ENCODE measurements at places on chromosomes 5 and 9.

DNA sequence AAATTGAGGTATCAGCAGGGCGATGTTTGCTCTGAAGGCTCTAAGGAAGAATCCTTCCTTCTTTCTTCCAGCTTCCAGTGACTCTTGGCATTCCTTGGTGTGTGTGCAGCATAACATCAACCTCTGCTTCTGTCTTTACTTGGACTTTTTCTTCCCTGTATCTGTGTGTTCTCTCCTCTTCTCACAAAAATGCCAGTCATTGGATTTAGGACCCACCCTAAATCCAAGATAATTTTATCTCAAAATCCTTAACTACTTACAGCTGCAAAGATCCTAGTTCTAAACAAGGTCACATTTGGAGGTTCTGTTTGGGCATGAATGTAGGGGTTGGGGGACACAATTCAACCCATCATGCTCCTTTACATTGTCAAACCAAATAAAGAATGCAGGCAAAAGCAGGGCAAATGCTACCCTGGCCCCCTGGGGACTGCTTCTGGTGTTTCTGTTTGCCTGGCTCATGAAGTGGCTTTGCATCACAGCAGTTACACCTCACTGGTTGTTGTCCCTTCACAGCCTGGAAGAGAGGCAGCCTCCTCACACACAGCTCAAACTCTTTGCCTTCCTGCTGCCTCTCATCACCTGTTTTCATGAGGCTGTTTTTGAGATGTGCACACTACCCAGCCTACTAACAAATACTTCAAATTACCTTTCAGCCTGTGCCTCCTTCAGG is 64.8 kb upstream of the PLCXD3 start:
- DNase-seq, result no peak

- DNase-seq, result no peak
Observed at GRCh38 chr5:163363389-163363788, 74.0 kb upstream of the CCNG1 start.

GRCh38 chr5:136169218-136169617 is 23.7 kb downstream of the SMIM32 start:
- DNase-seq, result no peak

GRCh38 chr9:35935755-35936509 is 22.0 kb downstream of the OR2S2 start:
- no peak for DNase-seq

- no peak for DNase-seq
Observed at GRCh38 chr9:133227242-133227860, 18.3 kb upstream of the OBP2B start.

DNA sequence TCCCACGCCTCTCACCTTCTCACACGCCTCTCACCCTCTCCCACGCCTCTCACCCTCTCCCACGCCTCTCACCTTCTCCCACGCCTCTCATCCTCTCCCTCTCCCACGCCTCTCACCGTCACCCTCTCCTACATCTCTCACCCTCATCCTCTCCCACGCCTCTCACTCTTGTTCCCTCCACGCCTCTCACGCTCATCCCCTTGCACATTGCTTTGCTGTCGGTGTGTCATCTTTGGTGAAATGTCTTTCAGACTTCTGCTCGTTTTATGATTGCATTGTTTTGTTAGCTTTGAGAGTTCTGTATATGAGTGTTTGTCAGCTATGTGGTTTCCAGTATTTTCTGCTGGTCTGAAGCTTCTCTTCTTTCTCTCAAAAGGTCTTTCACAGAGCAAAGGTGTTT is 102.7 kb downstream of the EHMT1 start:
- DNase-seq, result no peak

DNA sequence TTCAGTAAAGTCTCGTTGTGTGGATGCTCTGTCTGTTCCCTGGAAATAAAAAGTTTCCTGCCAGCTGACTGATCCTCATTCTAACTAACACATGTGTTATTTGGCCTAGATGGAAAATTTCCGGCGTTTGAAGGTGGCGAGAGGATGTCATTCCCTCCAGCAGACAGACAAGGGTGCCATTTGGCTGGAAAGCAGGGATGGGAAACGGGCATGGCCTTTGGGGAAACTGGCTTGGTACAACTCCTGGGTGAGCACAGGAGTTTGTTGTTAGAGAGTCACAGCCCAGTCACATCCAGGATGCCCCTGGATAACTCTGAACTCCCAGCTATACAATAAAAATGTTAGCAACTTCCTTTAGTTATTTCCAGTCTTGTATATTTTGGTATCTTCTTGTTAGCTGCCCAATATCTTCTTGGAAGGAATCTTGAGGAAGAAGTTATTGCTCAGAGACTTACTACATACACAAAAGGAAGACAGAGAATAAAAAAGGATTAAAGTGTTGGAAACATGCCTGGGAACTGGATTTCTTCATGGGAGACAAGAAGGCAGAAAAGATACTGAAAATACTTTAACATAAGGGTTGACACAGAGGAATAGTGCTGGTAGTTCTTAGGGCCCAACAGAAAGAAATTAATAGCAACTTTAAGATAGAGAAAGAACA is 41.9 kb downstream of the TEK start:
- DNase-seq, result no peak
